Upper lobe of left lung (tissue), 6 donors: ENCODE measurements at places on chromosomes 4 and X. TPM values are rescaled to one million over a fixed set of nuclear protein-coding genes. Genes with fewer than 3 reads are reported as not detected.

GRCh38 chrX:41984628-41985027, 61.3 kb upstream of the CASK start:
- H3K27ac ChIP-seq: no peak overlapping the region

DNA sequence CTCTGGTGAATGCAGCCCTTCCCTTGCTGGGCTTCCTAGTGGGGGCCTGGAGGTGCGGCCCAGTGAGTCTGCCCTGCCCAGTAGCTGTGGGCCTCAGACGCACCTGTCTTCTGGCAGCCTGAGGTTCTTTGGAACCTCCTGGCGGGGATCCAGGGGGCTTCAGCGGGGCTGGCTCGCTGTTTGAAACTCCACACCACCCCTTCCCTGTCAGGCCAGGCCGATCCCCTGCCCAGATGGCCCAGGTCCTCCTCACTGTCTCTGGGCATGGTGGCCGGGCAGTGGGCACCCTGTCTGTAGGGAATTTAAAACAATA, 10.7 kb upstream of the NKX1-1 start:
- no peak for DNase-seq
- H3K27me3 ChIP-seq: no peaks in the 10 kb centered on the region
- H3K36me3 ChIP-seq: no peaks in the 10 kb centered on the region
- H3K27ac ChIP-seq: no peak overlapping the region
- no peaks in the 10 kb centered on the region for H3K4me1 ChIP-seq

- H3K27ac ChIP-seq: peak overlapping the region; percentile 5
- no peaks in the 10 kb centered on the region for H3K36me3 ChIP-seq
- no peaks in the 10 kb centered on the region for H3K27me3 ChIP-seq
- DNase-seq: no peak
- no peak overlapping the region for H3K4me3 ChIP-seq
Measured at GRCh38 chr4:76982638-76983584, 33.4 kb downstream of the SEPTIN11 start.

DNA sequence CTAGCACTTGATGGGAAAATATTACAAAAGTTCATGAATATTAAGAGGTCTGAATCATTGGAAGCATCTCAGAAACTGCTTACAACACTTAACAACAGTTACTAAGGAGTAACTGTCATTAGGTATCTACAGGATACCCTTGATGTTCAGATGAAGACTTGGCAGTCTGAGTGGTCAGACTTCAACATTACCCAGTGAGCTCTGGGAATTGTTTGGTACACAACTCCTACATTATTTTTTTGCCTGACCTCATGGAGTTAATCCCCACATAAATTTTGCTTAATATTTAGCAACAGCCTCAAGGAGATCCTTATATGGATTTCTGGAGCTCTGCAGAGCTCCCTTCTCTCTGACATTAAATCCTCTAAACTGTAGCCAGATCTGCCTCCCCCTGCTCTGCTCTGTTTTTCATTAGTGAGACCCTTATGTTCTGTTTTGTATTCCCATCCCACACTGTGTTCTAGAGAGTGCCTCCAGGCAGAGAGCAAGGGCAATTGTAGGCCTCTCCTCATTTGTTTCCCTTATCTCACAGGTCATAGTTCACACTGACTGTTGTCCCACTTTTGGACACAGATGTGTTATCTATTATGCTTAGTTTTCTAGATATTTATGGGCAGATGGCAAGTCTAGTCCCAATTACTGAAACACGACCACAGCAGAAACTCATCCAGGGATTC, 368.8 kb downstream of the GASK1B start:
- H3K27me3 ChIP-seq: no peaks in the 10 kb centered on the region
- no peak overlapping the region for H3K27ac ChIP-seq
- no peaks in the 10 kb centered on the region for H3K4me1 ChIP-seq
- no peak overlapping the region for H3K4me3 ChIP-seq
- no peaks in the 10 kb centered on the region for H3K36me3 ChIP-seq
- no peak for DNase-seq

GRCh38 chr4:98092833-98093439, 50.3 kb downstream of the STPG2 start:
- no peaks in the 10 kb centered on the region for H3K36me3 ChIP-seq
- DNase-seq: no peak
- no peak overlapping the region for H3K27ac ChIP-seq
- H3K4me3 ChIP-seq: no peak overlapping the region
- no peaks in the 10 kb centered on the region for H3K27me3 ChIP-seq

GRCh38 chrX:57289089-57289488, 2.6 kb downstream of the FAAH2 start:
- no peaks in the 10 kb centered on the region for H3K36me3 ChIP-seq
- H3K4me1 ChIP-seq: no peaks in the 10 kb centered on the region
- no peaks in the 10 kb centered on the region for H3K27me3 ChIP-seq
- DNase-seq: no peak
- H3K4me3 ChIP-seq: no peak overlapping the region

- DNase-seq: no peak
- H3K27ac ChIP-seq: no peak overlapping the region
- H3K36me3 ChIP-seq: no peaks in the 10 kb centered on the region
- H3K27me3 ChIP-seq: no peaks in the 10 kb centered on the region
Measured at GRCh38 chrX:142637206-142637605, 388.5 kb upstream of the SPANXN4 start.

DNA sequence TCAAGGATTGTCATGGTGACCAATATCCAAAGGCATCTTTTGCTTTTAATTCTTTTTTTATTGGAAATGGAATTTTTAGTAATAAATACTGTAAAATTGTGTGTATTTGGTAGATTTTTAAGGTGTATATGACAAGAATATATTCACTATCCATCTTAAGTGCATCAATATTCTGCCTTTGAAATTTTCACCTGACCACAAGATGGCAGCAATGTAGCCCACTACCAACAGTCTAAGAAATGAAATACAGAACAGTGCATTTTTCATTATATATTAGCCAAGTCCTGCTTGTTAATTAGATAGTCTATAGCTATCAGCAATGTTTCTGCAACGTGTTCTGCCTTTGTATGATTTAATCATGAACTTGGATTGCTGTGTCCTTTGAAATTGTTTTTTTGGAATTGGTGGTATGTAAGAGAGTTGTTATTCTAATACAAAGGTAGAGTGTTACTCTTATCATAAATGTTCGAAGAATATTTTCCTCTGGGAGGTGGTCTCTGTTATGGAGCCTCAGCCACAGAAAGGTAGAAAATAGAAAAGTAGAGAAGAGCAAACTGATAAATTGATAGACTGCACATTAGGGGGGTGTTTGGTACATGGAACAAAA, 38.2 kb downstream of the HPGDS start:
- H3K27me3 ChIP-seq: no peaks in the 10 kb centered on the region
- DNase-seq: no peak
- H3K36me3 ChIP-seq: no peaks in the 10 kb centered on the region
- H3K4me3 ChIP-seq: no peak overlapping the region
- H3K4me1 ChIP-seq: no peaks in the 10 kb centered on the region

DNA sequence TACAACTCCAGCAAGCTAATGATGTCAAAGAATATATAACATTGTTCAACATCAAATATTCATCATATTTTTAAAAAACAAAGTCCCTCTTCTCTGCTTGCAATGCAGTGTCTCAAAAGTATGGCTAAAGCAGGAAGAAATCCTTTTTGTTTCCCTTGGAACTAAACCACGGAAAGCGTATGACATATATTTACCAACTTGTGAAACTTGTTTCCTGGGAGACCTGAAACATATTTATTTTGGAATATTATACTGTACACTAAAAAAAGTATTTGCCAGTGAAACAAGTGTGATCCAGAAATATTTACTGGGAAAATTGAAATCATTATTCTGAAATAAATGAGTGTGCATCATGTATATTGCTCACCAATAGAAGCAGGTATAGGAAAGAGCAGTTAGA, 156.0 kb upstream of the ANKRD50 start:
- H3K4me3 ChIP-seq: no peak overlapping the region
- no peak for DNase-seq
- H3K4me1 ChIP-seq: no peaks in the 10 kb centered on the region
- H3K27ac ChIP-seq: no peak overlapping the region

HS3ST1 gene
- 13.8 TPM for total RNA-seq

TLR6 gene
- 6.3 TPM for total RNA-seq

SASH3 gene
- total RNA-seq: 60.3 TPM

STATH gene
- not detected for total RNA-seq

CT45A2 gene
- not detected for total RNA-seq

EGFL6 gene
- total RNA-seq: 8.3 TPM

MEPE gene
- not detected for total RNA-seq

INTS12 gene
- 38.1 TPM for total RNA-seq

CTAG2 gene
- not detected for total RNA-seq

OPHN1 gene
- total RNA-seq: 10.1 TPM
